ENCODE measurements at places on chromosomes 4 and X. TPM values are rescaled to one million over a fixed set of nuclear protein-coding genes. Genes with fewer than 3 reads are reported as not detected.

- no peak for DNase-seq
Observed at GRCh38 chrX:21412029-21412428, 37.8 kb downstream of the CNKSR2 start.

GRCh38 chr4:74218201-74218600 lies 60.3 kb downstream of the MTHFD2L start:
- DNase-seq: no peak

- no peak for DNase-seq
Observed at GRCh38 chr4:188719794-188720193, 580.6 kb downstream of the TRIML1 start.

DNA sequence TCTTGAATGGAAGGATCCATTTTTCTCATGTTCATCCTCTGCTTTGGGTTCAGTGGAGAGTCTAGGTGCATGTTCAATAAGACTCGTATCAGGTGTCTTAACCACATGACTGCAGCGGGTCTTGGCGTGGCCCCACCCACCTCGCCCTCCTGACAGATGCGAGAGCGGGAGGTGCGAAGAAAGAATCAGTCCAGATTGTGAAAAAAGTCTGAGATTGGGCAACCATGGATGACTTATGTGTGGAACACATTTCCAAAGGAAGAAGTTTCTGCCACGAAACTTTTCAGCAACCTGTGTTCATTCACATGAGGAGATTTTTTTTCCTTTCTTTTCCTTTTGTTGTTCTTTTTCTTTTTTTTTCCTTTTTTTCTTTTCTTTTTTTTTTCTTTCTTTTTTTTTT lies 66.8 kb downstream of the NSD2 start:
- DNase-seq: no peak

DNA sequence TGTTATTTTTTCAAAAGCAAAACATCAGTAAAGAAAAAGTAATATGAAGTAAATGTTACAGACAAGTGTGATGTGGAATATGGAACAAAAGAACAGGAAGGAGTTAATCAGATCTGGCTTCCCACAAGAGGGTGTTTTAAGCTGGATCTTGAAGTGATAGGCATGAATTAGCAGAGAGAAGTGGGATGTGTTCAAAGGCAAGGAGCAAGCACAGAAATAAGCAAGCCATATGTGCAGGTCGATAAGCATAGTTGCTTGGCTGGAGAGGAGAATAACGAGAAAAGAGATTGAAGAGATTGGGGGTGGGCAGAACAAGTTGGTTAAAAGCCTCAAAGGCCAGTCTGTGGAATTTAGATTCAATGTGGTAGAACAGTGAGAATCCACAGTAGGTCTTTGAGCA lies 60.9 kb upstream of the PRPS1 start:
- DNase-seq: no peak

GRCh38 chr4:76926841-76927240 lies 22.7 kb upstream of the SEPTIN11 start:
- no peak for DNase-seq

DNA sequence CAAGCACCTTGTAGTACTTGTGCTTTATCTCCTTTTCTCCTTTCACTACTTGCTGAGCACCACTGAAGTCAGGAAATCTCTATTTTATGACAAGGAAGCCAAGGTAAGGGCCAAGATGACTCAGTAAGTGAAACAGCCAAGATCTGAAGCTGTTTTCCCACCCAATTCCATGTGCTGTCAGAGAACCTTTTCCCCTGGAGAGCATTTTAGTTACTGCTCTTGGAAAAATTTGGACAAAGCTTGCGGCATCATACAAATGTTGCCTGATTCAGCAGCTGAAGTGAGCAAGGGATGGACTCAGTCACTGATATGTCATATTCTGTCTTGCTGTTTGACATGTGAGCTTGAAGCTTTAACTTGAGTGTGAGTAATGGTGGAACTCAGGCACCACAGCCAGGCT lies 391.4 kb downstream of the RAB28 start:
- no peak for DNase-seq

DNA sequence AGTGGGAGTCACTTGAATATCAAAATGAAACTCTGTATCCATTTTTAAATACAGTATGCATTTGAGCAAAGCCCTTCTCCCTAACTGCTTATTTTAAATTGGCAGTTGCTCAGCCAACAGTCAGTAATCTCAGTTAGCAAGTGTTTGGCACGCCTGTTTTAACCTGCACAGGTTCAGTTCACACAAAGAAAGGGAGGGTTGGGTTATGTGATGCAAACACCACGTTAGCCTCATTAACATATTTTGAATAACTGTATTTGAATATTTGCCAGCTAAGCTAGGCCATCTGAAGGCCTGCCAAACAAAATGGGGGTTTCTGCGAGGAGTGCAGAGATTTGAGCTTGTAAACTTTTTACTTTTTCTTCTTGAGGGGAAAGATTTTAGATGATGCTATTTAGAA lies 19.8 kb downstream of the GAB1 start:
- DNase-seq: no peak

USP26 gene
- not detected for total RNA-seq

Measured in neural progenitor cell (in vitro differentiated cells).